ENCODE measurements at places on chromosomes 3 and 15.

DNA sequence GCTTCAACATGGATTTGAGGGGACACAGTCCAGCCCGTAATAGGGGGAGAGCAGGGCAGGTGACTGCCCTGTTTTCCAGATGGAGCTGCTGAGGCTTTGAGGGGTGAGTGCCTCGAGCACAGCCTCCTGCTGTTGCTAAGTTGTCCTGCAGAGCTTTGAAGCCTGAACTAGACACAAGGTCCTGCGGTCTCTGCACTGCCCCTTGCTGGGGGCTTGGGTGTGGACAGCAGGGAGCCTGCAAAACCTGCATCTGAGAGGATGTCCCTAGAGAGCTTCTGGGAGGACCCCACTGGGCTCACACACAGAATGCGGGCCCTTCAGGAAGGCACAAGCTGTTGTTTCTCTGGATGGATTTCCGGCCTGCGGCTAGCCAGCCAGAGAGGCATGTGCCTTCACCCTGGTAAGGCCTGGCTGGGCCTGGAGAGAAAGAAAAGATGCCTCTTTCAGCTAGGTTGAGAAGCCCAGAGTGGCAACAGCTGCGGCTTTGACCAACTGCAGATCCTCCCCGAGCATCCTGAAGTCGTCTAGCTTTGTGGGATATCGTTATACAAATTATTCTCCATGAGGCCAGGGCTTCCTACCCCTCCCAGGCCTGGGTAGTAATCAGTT lies 226.2 kb downstream of the SLCO3A1 start:
- DNase-seq = no peak

DNA sequence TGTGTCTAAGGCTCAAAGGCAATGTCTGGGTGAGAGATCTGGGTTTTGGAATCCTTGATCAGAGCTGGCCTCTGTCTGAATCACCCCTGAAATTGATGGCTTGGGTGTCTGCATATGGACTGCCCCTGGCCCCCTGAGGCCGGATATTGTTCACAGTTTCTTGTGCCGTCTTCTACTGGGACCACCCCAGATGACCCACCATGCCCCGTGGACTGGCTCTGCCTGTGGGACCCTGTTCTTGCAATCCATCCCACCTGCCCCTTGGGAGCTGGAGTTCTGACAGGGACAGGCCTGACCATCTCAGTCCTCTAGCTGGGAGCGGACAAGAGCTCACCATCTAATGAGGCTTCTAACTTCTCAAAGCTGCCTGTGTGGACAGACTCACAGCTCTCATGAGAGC lies 119.9 kb downstream of the FAM43A start:
- no peak for DNase-seq

GRCh38 chr3:42856544-42856943 lies 19.1 kb downstream of the CYP8B1 start:
- DNase-seq = no peak

DNA sequence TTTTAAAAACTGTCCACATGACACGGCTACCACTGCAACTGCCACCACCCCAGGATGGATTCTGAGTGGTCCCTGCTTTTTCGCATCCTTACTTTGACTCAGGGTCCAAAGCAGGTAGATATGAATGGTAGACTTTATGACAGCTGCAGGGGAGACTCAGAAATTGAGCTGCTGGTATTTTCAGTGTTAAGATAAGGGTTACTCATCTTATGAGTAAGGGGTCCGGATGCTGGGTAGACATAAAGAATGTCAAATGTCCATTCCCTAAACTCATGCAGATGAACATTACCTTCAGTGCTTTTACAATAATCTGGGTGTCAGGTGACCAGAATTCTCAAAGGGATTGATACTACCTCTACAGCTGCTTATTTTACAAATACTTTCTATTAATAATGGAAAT lies 25.9 kb upstream of the BBX start:
- DNase-seq = no peak

- DNase-seq = no peak
Observed at GRCh38 chr3:125585595-125586223, 9.6 kb downstream of the OSBPL11 start.

GRCh38 chr15:88385078-88385700 lies 82.0 kb downstream of the MRPL46 start:
- no peak for DNase-seq

- DNase-seq = no peak
Observed at GRCh38 chr3:132273036-132273435, 44.2 kb upstream of the ACP3 start.

- no peak for DNase-seq
Observed at GRCh38 chr3:140424211-140424610, 253.7 kb upstream of the TRIM42 start.

DNA sequence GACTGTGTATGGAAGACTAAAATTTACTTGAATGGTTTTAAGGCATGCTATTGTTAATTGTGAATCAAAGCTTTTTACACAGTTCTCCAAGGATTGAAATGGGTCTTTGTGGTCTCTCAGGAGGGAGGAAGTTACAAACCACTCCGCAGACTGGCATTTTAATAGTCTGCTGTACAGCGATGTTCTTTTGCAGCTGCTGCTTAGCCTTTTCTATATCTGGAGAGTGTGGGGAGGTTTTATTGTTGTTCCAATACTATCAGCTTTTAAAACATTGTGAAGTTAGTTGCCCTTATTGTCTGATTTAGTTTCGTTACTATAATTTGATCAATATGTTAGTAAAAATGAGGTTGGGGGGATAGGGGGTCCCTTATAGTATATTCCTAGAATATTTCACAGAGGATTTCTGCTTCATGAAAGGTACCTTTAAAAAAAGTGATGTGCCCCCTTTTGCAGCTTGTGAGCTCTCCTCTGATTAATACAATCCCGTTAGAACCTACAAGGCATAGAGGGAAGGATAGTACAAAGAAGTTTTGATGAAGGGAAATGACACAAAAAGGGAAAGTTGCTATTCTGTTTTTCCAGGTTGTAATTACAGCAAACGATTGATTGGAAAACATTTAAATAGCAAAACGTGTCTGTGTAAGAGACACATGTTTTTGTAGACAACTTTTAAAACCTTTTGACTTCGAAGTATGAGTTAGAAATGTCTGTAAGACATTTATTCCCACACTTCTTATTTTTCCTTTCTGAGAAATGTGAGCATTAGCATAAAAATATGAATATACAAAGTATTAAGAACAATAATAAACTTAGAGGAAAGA lies 158.3 kb upstream of the CGNL1 start:
- peak; percentile 48 for DNase-seq

DNA sequence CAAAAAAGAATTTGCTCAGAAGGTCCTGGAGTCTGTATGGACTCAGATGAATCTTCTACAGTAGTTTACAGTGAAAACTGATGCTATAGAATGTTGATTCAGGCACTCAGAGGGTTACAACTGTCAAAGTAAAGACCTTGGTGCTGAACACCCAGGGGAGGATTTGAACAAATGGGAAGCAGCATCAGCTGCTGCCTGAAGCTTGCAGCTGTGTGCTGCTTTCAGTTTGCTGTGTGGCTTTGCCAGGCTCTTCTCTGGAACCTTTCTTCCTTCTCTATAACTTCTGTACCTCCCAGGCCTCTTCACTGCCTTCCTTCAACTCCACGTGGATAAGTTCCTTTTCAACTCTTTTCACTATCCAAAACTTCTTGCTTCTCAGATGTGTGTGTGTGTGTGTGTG lies 214.2 kb downstream of the GRM7 start:
- DNase-seq = no peak

- DNase-seq = no peak
Observed at GRCh38 chr15:43329217-43329959, 985 bp downstream of the LCMT2 start.

- no peak for DNase-seq
Observed at GRCh38 chr15:94297558-94297957, 66.2 kb downstream of the MCTP2 start.

GRCh38 chr3:66378256-66378655 lies 122.6 kb downstream of the LRIG1 start:
- no peak for DNase-seq

DNA sequence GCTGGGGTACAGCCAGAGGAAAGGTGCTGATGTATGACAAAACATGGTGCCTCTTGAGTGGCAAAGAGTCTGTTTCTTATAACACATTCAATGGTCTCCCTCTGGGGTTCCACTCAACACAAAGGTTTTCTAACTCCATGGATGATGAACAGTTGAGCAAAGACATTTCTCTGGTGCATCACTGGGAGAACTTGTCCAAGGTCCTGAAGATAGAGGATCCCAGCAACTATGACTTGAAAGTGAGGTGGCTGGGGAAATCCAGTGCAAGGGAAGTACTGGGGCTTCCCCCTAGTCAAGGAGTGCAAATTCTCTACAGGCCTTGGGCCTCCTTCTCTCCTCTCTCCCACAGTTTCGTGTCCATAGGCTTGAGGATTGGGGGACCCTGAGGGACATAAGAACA lies 431.1 kb downstream of the WDR72 start:
- DNase-seq = no peak

DNA sequence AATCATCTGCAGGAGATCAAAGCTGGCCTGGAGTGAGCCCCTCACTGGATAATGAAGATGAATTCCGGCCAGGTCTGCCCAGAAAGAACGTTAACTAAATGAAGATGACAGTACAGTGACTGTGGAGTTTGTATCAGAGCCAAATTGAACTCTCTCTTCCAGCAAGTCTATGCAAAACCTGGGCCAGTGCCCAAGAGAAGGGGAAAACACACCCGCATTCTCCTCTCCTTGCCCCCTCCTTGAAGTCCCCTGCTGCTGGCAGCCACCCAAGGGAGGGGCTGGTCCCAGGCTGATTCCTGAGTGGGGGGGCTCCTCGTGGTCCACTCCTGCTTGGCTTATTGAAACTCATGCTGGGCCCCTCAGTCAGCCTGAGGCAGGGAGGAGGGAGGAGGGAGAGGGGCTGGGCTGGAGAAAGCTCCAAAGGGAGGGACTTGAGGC lies 155.7 kb downstream of the RAB11A start:
- no peak for DNase-seq

DNA sequence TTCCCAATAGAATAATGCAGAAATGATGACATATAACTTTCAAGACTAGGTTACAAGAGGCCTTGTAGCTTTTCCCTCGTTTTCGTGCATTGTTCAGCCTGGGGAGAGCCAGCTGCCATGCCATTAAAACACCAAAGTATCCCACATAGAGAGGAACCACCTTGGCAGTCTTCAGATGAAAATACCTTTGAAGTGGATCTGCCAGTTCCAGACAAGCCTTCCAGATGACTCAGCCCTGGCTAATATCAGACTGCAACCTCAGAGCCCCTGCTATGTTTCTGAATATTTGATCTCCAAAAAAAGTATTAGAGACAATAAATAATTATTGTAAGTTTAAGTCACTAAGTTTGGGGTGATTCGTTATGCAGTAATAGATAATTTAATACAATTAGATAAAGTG lies 294.3 kb upstream of the GBE1 start:
- DNase-seq = no peak
